ENCODE measurements at places on chromosomes 3 and 15.

- no peak for DNase-seq
Measured at GRCh38 chr3:172280406-172281051, 167.7 kb downstream of the GHSR start.

DNA sequence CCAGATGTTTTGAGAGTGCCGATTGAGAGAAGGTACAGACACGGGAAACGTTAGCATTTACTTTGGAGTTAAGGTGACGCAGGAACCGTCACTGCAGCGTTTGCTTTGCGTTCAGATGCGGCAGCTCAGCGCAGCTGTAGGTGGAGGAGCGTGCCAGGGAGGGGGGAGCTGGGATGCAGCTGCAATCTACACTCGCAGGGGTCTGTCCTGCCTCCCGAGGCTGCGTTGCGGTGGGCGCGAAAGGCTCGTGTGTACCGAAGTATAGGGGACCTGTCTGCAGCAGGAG, 425 bp upstream of the FYTTD1 start:
- peak; percentile 62 for DNase-seq

- DNase-seq, result no peak
Measured at GRCh38 chr3:151558661-151559060, 97.8 kb upstream of the IGSF10 start.

- peak; percentile 32 for DNase-seq
Measured at GRCh38 chr3:141346418-141346817, 21.9 kb upstream of the ZBTB38 start.

DNA sequence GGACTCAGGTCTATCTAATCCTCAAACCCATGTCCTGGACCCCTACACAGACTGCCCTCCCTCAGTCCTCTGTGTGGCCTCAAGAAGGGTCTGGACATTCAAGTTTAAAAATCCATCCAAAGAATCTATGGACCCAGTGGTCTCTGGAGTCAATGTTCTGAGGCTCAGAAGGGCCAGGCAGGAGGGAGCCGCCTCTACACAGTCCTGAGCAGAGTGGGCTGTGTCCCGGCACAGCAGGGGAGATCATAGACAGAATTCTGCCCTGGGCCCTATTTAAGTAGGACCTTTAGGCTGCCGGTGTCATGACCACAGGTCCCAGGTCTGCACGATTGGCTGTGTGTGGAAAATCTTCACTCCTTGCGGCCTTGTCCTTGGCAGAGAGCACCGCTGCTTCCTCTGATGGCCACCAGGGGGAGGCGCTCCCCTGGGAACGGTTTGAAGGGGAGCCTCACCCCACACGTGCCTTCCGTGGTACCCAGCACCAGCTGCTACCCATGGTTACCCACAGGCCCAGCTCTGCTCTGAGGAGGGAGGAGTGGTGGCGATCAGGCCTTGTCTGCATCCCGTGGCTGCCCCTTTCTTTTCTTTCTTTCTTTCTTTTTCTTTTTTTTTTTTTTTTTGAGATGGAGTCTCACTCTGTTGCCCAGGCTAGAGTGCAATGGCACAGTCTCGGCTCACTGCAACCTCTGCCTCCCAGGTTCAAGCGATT, 37.9 kb downstream of the CHRD start:
- DNase-seq, result peak; percentile 71

GRCh38 chr15:69852482-69852881, 245.2 kb downstream of the TLE3 start:
- no peak for DNase-seq

GRCh38 chr3:39176025-39176714, 16.2 kb downstream of the XIRP1 start:
- no peak for DNase-seq

GRCh38 chr15:61003437-61004218, 225.5 kb downstream of the RORA start:
- no peak for DNase-seq

GRCh38 chr15:57476533-57476975, 100.2 kb downstream of the CGNL1 start:
- DNase-seq, result no peak

DNA sequence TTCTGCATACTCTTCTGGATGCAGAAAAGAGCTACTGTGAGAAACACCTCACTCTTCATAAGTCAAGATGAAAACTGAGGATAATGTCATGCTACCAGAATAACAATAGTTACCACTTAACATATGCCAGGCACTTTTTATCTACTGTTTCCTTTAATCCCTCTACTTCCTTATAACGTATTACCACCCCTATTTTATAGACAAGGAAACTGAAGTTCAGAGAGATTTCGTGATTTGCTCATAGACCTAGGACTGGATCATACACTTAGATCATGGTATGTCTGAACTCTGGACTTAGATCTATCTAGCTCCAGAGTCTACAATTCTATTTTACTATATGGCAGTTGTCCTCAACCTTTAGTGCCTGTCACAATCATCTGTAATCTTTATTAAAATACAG, 155.7 kb upstream of the TSPAN3 start:
- DNase-seq, result no peak

- DNase-seq, result no peak
Measured at GRCh38 chr15:100997442-100997841, 78.3 kb downstream of the LRRK1 start.

GRCh38 chr3:113659101-113659541, 37.3 kb downstream of the USF3 start:
- DNase-seq, result no peak

All from inflammatory macrophage (primary cell).